ENCODE measurements at places on chromosomes 13 and 19.

GRCh38 chr13:94416454-94417080, 62.9 kb downstream of the DCT start:
- peak; percentile 71 for DNase-seq

DNA sequence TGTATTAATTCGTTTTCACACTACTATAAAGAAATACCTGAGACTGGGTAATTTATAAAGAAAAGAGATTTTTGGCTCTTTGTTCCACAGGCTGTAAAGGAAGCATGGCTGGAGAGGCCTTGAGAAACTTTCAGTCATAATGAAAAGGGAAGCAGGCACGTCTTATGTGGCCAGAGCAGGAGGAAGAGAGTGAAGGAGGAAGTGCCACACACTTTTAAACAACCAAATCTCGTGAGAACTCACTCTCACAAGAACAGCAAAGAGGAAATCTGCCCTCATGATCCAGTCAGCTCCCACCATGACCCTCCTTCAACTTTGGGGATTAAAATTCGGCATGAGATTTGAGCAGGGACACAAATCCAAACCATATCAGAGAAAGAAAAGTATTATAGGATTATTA, 1255.9 kb upstream of the MIR17HG start:
- no peak for DNase-seq

- no peak for DNase-seq
These were observed 10.3 kb downstream of the PDE4A start for GRCh38 chr19:10430505-10431253.

GRCh38 chr13:30020726-30021312, 170.4 kb upstream of the UBL3 start:
- DNase-seq = no peak

DNA sequence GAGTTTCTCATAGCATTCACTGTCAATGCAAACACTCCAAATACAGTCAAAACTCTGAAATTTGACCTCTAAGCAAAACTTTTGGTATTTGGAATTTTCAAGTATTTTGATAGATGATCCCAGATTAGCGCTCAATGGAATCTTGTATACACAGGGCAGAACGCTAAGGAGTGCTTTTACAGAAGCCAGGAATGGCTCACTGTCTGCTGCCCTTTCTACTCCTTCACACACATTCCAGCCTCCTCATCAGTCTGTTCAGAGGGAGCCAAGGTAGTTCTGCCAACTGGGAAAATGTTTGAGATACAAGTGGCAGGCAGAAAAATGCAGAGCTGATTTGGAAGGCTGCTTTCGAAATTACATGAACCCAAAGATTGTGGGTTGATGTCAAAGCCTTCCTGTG, 4.4 kb upstream of the STARD13 start:
- DNase-seq = no peak

DNA sequence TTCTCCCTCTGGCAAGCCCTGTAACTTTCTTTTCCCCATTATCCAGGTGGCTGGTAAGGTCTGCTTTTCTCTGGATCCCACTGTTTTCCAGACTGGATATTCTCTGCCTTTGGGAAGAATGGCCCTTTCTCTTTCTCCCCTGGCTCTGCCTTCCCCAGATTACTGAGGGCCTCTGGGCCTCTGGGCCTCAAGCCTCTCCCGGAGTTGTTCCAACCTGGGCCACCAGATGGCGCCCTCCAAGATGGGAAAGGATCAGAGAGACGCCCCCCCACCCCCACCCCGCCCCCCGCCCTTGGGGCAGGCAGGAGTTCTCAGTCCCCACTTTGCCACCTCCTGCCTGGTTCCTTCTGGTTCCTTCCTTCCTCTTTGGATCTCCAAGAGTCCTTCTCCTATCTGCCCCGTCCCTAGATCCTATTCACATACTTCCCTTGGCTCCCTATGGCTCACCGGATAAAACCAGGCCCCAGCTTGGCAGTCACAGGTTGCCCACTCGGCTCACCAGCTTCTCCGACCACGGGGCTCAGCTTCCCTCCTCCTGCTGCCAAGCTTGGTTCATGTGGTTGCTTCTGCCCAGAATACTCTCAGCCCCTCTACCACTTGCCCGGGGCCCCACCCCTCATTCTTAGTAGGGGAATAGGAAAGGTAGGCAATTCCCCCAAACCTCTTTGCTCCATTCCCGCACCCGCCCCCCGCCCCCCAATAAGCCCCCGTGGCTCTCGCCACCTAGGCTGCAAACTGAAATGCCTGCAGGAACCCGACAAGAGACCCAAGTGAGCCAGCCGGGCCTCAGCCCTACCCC, 13.1 kb downstream of the EPS8L1 start:
- DNase-seq = no peak

- DNase-seq = no peak
These were observed 44.7 kb downstream of the EFNB2 start for GRCh38 chr13:106490569-106491321.

GRCh38 chr13:100356889-100357288, 231.7 kb downstream of the GGACT start:
- no peak for DNase-seq

DNA sequence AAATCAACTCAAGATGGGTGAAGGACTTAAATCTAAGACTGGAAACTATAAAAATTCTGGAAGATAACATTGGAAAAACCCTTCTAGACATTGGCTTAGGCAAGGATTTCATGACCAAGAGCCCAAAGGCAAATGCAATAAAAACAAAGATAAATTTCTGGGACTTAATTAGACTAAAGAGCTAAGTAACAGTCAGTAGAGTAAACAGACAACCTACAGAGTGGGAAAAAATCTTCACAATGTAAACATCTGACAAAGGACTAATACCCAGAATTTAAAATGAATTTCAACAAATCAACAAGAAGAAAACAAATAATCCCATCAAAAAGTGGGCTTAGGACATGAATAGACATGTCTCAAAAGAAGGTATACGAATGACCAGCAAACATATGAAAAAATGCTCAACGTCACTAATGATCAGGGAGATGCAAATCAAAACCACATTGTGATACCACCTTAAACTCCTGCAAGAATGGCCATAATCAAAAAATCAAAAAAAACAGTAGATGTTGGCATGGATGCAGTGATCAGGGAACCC, 6.3 kb upstream of the RFX1 start:
- no peak for DNase-seq

GRCh38 chr19:47097396-47098201, 16.0 kb downstream of the ZC3H4 start:
- DNase-seq = no peak

GRCh38 chr19:1047696-1048147, 7.8 kb downstream of the ABCA7 start:
- DNase-seq = no peak

- no peak for DNase-seq
These were observed 1525.9 kb upstream of the SLC10A2 start for GRCh38 chr13:104592127-104592526.

GRCh38 chr19:16702123-16702522, 17.5 kb upstream of the NWD1 start:
- no peak for DNase-seq

DNA sequence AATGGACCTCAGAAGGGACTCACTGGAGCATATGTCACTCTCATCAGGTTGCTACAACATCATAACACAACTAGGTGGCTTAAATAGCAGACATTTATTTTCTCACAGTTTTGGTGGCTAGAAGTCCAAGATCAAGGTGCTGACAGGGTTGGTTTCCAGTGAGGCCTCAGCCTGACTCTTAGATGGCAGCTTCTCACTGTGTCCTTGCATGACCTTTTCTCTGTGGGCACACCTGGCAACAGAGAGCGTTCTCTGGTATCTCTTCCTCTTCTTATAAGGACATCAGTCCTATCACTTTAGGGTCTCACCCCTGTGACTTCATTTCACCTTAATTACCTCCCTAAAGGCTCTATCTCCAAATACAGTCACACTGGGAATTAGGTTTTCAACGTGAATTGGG, 74.5 kb downstream of the CYSLTR2 start:
- no peak for DNase-seq

DNA sequence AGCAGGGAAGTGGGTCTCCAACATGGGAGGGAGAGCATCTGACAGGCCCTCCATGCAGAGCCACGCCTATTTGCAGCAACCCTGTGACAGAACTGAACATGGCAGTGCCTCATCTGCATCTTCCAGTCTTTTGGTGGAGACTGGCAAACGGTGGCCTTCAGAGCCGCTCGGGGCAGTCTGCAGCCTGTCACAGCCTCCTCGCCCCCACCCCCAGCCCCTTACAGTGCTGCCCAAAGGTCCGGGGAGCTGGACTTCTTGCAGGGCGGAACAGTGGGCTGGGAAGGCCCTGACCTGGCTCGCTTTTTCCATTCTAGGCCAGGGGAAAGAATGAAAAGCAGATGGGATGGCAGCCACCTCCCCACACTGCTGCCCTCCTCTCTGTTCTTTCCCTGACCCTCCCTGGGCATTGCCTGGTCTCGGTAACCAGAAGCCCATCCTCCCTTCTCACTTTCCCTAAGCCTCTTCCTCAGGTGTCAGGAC, 2.7 kb downstream of the CALM3 start:
- DNase-seq = no peak

DNA sequence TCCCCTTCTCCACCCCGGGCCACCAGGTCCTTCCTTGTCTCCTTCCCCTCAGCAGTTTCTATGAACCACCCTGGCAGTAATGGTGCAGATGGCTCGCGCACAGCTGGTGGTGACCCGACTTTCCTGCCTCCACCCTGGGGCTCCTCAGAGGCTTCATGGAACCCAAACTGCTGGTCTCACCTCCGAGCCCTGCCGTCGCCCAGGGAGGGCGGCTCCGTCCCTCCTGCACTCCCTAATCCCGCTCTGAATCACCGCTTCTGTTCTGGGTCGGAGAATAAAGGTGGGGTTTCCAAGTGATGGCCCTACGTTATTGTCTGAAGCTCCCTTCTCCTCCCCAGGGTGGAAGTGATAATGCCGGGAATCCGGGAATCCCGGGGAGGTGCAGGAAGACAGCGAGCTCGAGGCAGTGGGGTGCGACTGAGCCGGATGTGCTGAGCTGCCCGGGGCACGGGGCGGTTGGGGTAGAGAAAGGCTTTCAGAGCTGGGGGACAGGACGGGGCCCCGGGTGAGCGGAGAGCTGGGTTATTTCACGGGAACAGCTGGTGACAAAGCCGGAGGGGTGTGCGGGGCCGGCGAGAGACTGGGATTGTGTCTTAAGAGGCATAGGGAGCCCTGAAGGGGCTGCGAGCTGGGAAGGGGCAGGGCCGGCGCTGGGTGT, 711 bp downstream of the FUT2 start:
- peak; percentile 75 for DNase-seq

GRCh38 chr19:5826531-5827341, 12.8 kb downstream of the FUT6 start:
- no peak for DNase-seq

All from iPS DF 19.7 (cell line).